ENCODE measurements at places on chromosomes 4 and X.

DNA sequence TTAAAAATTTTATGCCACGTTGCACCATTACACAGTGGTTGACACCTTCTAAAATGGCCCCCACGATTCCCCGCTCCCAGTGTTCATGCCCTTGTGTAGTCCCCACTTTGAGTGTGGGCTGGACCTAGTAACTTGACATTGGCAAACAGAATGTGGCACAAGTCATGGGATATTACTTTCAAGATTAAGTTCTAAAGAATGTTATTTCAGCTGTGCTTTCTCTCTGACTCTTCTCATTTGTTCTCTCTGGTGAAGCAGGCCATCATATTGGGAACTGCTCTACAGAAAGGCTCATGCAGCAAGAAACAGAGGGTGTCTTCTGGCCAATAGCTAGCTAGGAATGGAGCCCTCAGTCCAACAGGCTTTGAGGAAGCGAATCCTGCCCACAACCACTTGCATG, 67.1 kb downstream of the ATXN3L start:
- no peak for DNase-seq

- DNase-seq = no peak
Measured at GRCh38 chrX:9885150-9885549, 82.0 kb upstream of the CLDN34 start.

- DNase-seq = no peak
Measured at GRCh38 chrX:139483699-139484098, 46.8 kb upstream of the F9 start.

DNA sequence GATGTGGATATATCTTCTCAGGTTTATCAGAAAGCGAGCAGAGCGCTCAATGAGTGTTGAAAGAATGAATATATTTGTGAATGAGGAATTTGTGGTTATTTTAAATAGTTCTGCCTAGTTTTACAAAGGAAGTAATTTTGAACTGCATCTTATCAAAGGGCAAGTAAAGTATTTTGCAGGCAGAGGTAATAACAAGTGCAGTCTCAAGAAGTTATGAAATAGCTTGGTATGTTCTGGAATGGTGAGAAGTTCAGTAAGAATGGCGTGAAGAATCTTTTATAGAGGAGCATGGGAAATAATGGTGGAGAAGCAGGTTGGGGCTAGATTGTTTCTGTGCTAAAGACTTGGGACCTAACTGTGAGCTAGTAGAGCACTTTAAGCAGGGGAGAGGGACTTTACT, 10.9 kb downstream of the TMA16 start:
- no peak for DNase-seq

GRCh38 chr4:52959541-52959940, 97.4 kb downstream of the RASL11B start:
- no peak for DNase-seq

GRCh38 chr4:132669786-132670185, 479.3 kb upstream of the PCDH10 start:
- DNase-seq = no peak

DNA sequence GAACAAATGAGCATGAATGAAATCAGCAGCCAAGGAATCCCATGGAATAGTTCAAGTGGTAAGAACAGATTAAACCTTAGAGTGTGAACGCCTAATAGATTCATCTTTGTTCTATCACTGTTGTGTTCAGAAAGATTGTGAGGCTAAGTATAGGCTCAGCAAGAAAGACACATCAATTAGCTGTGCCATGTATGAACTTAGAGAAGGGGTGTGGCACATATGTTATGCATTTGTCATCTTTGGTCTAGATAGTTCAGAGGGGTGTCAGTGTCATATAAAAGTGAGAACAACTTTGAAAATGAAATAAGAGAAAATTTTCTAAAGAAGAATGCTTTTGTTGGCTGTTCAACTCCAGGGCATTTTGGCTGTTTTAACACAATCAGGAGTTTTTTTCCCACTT, 9.4 kb downstream of the DAPP1 start:
- DNase-seq = no peak

- DNase-seq = no peak
Measured at GRCh38 chr4:1154523-1155182, 17.7 kb downstream of the SPON2 start.

GRCh38 chrX:50613846-50614245, 143.2 kb upstream of the DGKK start:
- DNase-seq = no peak

DNA sequence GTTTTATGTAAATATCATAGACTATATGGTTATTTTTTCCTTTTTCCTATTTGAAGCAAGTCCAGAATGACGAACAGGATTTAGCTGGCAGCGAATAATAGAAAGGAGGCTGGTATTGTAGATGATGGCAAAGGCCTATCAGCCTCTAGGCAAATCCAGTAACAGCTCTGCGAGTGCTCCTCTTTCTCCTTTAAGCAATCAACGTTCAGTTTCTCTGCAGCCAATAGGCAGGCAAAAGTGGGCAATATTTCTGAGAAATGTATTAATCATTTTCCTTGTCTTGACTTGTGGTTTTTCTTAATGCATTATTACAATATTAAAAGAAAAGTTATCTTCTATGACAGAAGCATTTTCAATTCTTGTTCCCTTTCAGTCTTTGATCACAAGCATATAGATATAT, 183.3 kb downstream of the SH3KBP1 start:
- DNase-seq = no peak

GRCh38 chr4:48851651-48852050, 20.8 kb downstream of the OCIAD1 start:
- no peak for DNase-seq

DNA sequence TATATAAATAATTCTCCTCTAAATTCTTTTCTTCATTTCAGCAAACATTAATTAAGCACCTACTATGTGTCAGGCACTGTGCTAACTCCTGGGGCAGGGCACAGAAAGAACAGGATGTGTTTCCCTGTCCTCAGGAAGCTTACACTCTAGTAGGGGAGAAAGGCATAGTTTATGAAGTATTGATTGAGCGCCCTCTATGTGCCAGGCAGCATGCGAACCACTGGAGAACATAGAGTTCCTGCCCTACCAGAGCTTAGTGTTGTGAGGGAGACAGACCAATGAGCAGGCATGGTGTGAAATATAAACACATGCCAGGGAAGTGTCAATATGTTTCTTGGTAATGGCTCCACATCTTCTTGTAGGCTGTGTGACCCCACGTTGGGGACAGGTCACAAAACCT, 3.7 kb downstream of the ADGRG4 start:
- no peak for DNase-seq
